Effector memory CD4-positive, alpha-beta T cell (primary cell): ENCODE measurements at places on chromosomes 1 and 21.
A peak's percentile ranks its signal among the peaks of the same experiment; 100 is the strongest.

- DNase-seq, result no peak
These were observed 2.7 kb downstream of the CACNA1E start for GRCh38 chr1:181486098-181486420.

GRCh38 chr1:221760911-221761310, 19.0 kb upstream of the DUSP10 start:
- no peak for DNase-seq

GRCh38 chr1:201017828-201018163, 5.7 kb downstream of the KIF21B start:
- DNase-seq, result no peak

- no peak for DNase-seq
These were observed 6.7 kb downstream of the CERS2 start for GRCh38 chr1:150967936-150968335.

DNA sequence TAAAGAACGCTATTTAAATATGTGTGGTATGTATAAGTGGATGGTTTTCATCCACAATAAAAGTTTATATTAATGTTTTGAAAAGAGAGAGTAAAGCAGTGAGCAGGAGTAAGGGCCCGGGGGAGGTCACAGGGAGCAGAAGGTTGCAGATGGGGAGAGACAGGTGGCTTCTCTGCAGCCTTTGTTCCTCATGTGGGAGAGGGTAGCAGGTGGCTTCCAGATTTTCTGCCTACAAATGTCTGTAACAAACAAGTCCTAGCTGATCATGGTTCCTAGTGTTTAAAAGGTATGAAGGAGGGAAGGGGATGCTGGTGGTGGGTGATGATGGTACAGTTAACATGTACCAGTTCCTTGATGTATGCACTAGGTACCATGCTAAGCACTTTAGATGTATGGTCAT, 18.8 kb downstream of the QSOX1 start:
- no peak for DNase-seq

DNA sequence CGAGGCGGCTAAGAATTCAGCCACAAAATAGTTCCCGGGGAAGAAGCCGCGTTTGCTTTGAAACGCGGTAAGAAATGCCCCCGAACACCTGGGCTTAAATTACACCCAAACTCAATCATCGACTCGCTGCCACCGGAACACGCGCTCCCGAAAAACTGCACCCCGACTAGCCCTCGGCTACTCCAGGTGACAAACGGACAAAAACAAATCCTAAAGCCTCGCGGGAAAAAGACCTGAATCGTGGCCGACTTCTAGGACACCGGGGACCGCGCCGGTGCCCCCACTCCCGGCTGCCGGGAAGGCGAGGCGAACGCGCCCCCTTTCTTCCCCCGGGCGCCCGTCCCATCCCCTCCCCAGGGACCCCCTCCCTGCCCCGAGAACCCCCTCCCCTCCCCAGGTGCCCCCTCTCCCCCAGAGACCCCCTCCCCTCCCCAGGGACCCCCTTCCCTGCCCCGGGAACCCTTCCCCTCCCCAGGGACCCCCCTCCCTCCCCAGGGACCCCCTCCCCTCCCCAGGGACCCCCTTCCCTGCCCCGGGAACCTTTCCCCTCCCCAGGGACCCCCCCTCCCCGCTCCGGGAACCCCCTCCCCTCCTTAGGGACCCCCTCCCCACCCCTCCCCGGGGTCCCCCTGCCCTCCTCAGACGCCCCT, 628 bp downstream of the C1orf159 start:
- DNase-seq, result no peak

DNA sequence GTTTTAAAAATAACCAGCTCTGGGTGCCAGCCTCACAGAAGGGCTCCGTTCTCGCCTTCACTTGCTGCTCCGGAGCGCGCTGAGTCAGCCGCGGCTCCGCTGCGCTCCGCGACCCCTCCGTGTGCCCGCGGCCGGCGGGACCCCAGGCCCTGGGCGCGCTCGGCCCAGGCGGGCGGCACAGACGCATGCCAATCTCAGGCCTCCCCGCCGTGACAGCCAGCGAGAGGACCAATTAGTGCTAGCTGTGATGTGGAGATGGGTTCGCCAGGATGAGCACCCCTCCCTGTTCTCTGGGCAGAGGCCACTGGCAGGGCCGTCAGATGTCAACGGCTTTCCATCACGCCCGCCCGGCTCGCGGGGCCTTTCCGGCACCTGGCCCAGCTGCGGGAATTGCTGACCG, 293.8 kb downstream of the SPATA17 start:
- DNase-seq, result no peak

- no peak for DNase-seq
These were observed 58.6 kb upstream of the GJB5 start for GRCh38 chr1:34696230-34696629.

GRCh38 chr21:36695671-36696389, 3.1 kb upstream of the SIM2 start:
- no peak for DNase-seq

DNA sequence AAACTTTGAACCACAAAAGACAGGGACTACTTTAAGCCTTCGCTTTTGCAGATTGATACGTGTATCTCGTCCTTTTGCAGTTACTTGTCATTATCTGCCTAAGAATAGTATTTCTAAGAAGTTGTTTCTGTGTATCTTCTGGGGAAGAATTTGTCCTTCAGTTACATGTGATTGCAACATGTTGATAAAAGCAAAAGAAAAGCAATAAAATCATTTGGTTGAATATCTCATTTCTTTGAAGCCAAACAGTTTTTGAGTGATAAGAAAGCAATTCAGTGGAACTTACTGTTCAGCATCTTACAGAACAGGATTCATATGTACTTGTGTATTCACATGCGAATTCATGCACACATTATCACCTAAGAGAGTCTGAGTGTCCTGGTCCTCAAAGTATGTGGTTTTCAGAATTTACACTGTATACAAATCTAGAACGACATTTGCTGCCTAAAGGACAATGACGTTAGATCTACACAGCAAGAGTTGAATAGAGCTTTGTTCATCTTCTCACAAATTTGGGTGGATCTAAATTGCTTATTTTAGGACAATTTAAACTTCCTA, 66.7 kb upstream of the MRPS6 start:
- no peak for DNase-seq

- DNase-seq, result no peak
These were observed 153.4 kb upstream of the IRF2BP2 start for GRCh38 chr1:234763367-234763766.

DNA sequence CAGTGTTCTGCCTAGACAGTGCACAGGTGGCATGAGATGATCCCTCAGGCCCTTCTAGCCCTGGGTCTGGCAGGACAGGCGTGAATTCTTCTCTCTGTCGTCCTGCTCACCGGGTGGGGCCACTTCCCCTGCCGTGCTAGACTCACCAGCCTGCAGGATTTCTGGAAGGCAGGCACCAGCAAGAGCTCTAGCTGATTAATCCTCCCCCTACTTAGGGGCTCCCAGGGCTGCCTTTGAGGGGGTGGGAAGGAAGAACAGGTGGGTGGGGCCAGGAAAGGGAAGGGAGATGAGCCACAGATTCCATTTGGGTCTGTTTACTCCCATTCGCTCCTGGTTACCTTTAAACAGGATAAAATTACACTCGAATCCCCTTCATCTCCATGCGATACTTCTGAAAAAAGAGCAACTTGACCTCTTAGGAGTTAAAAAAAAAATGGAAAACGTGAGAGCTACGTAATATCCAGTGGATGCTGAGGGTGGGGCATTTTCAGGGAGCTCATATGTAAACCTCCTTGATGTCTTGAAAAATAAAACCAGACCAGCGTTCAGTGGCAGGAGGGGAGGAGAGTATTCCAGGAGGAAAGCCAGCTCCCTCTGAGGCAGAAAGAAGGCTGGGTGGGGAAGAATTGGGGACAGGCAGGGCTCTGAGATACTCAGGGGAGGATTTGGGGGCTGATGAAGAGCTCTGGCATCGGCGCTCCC, 665.5 kb downstream of the PTPRU start:
- no peak for DNase-seq

GRCh38 chr1:193229136-193229535, 42.7 kb upstream of the B3GALT2 start:
- DNase-seq, result no peak

GRCh38 chr1:111956155-111956771, 33.2 kb downstream of the KCND3 start:
- DNase-seq, result no peak

DNA sequence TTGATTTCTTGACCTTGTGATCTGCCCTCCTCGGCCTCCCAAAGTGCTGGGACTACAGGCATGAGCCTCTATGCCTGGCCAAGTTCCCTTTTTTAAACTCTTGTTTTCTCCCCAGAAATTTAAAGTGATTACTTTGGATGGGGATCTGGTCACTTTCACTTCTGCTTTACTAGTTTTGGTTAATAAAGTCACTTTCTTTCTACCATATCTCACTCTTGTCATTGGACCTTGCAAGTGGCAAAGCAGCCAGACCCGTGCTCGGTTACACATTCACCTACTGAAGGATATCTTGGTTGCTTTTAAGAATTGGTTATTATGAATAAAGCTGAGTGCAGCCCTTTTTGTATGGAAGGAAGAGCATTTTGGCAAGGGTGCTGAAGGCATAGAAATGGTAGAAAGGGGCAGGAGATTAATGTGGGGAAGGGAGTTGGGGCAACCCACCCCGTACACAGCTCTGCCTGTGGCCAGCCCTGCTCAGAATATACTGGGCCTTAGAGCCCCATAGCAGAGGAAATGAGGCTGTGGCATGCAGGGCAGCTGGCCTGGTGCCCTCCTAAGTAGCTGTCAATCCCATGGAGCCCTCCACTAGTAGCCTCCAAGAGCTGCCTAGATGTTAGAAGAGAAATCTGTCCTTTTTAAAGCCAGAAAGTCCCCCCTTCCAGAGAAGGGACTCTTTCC, 40.7 kb downstream of the CD2 start:
- no peak for DNase-seq

- DNase-seq, result no peak
These were observed 408.8 kb downstream of the PLA2G4A start for GRCh38 chr1:187237542-187237941.

- DNase-seq, result no peak
These were observed 101.7 kb upstream of the COG2 start for GRCh38 chr1:230540421-230541155.

- DNase-seq, result no peak
These were observed 657.6 kb downstream of the LMO4 start for GRCh38 chr1:87986130-87986866.

GRCh38 chr1:32240140-32240951, 6.7 kb upstream of the FAM167B start:
- DNase-seq, result peak; percentile 34

- no peak for DNase-seq
These were observed 41.3 kb downstream of the ARID4B start for GRCh38 chr1:235286667-235287066.

GRCh38 chr1:22919341-22920025, 53.2 kb downstream of the LACTBL1 start:
- DNase-seq, result no peak

DNA sequence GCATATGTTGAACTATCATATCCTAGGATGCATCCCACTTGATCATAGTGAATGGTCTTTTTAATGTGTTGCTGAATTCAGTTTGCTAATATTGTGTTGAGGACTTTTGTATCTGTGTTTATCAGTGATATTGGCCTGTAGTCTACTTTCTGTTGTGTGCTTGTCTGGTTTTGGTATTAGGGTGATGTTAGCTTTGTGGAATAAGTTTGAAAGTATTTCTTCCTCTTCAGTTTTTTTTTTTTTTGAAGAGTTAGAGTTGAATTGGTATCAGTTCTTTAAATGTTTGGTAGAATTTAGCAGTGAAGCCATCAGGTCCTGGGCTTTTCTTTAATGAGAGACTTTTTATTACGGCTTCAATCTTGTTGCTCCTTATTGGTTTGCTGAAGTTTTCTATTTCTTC, 162.3 kb downstream of the VAV3 start:
- no peak for DNase-seq

DNA sequence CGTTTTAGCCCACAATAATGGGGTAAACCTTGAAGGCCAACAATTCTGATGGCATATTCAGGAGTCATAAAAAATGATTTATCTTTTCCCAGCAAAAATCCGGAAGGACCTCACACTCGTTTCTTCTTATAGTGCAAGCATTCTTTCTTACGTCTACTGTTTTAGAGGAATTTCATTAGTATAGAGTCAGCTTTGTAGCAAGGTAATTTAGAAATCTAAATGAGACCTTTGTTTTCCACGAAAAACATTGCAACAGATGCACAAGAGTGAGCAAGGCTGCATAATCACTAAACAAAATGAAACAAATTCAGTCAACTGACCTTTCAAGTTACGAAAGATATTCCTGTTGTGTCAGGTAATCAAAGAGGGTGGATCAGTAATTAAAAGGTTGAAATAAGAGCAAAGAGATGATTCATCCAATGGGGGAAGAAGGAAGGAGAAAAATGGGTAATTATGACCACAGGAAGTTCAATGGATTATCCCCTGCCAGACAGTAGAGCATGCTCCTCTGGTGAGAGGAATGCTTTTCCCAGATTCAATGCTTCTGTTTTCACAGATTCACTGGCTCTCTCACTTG, 560 bp upstream of the CSDE1 start:
- no peak for DNase-seq

GRCh38 chr1:234776876-234777855, 167.2 kb upstream of the IRF2BP2 start:
- no peak for DNase-seq

DNA sequence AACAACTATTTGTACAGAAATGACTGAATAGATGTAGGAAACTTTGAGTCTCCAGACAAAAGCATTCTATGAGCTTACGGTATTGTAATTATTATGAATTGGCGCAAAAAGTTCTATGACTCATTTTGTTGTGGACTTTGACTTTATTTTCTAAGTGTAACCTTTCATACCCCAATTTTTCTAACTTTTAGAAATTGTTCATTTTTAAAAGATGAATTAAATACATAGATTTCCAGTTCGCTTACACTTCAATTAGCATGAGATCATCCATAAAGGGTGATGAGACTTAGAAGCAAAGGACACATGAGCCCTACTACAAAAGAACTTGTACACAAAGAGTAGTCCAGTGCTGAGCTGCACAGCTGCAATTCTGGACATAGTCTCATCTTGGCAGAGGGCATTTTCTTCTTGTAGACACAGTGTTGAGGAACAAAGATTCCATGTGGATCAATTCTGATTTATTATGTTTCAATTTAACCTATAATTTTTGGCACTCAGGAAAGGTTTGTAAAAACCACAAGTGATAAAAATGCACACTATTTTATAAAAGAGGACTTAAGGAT, 431.1 kb downstream of the LRRIQ3 start:
- no peak for DNase-seq

DNA sequence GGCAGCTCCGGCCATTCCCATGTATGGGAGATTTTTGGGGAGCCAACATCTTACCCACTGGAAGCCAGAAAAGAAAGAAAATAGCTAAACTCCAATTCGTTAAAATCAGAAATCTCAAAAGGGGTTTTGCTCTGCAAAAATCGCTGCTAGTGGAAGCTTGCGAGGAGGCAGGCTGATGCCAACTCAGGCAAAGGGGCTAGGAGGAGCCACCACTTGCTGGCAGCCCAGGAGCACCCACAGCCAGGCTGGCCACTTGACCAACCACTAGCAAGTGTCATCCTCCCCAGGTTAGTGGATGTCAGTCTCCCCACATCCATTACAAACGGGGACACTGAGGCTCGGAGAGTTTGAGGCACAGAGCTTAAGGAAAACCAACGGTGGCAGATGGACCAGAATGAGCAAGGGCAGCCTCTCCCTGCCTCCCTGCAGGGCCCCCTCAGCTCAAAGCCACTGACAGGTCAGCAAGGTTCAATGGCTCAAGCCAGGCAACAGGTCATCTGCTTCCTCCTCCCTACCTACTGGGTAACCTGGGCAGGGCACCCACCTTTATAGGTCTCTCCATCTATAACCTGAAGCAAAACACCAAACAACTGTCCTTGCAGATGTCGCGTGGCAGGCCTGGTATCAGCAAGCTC, 10.8 kb downstream of the KCNN3 start:
- DNase-seq, result no peak

GRCh38 chr1:177950506-177950905, 19.4 kb downstream of the SEC16B start:
- no peak for DNase-seq
